ENCODE measurements at places on chromosomes 7 and 10. TPM values are rescaled to one million over a fixed set of nuclear protein-coding genes. Genes with fewer than 3 reads are reported as not detected.

- ATAC-seq, result no peak
Measured at GRCh38 chr10:3946234-3947229, 161.5 kb upstream of the KLF6 start.

Gene TFEC
- total RNA-seq, result 0.56 TPM

DNA sequence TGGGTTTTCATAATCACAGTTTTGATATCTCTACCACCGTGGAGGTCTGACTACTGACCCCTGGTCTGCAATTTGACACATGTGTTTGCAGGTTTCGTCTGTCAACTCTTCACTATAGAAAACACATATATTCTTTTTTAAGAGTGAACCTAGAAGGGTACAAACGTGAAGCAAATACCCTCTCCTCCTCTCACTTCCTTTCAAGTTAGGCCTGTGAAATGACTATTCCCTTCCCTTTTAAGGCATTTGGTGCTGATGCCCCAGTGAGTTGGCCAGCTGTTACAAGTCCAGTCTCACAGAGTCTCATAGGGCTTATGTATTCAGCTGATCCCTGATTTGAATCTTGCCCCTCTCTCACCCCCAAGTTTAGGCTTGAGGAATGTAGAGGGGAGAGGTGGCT, 742.0 kb upstream of the IGFBP3 start:
- ATAC-seq, result no peak

Gene ZNHIT1
- 53.8 TPM for total RNA-seq
